SHP77 treated with DMSO at 0.1 percent for 48 hours (cell line): ENCODE measurements at places on chromosomes 5 and 9.

- DNase-seq = no peak
Measured at GRCh38 chr5:33309068-33309467, 131.7 kb upstream of the TARS1 start.

DNA sequence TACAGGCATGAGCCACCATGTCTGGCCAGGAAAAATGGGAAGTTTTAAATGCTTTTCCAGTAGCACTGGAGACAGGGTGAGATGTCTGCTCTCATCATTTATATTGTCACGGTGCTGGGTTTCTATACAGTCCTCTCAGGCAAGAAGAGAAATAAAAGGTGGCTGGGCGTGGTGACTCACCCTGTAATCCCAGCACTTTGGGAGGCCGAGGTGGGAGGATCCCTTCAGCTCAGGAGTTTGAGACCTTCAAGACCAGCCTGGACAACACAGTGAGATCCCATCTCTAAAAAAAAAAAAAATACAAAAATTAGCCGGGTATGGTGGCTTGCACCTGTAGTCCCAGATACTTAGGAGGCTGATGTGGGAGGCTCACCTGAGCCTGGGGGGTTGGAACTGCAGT is 4.8 kb upstream of the GRIN1 start:
- DNase-seq = no peak

DNA sequence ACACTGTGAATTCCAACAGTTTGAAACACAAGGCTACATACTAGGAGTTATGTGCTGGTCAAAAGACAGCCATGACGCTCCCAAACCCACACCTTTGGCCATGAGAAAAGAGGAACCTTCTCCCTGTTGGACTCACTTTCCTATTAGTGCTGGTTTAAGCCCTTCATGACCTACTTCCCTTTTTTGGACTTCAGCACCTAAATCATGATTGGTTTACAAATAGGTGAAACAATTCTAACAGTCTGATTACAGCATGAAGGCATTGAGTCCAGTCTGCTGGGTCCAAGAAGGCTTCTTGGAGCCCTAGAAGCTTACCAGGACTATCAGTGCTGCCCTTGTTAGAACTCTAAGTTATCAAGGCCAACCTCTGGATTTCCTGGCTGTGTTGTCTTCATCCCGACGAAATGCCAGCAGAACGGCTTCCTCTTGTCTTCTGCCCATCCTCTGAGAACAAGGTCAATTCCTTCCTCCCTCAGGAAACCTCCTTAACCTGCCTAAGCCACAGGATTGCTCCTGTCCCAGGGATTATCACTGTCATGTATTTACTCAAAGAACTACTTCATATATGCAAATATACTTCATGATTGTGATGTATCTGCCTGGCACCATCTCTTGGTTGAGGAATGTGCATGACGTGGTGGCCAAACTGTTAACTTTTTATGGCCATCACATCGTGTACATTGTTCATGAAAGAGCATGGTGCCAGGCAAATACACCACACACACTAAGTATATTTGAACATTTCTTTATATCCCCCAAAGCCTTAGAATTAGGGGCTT is 83.6 kb downstream of the ANKH start:
- no peak for DNase-seq

GRCh38 chr9:123360161-123361085 is 4.4 kb downstream of the CRB2 start:
- peak; percentile 26 for DNase-seq

DNA sequence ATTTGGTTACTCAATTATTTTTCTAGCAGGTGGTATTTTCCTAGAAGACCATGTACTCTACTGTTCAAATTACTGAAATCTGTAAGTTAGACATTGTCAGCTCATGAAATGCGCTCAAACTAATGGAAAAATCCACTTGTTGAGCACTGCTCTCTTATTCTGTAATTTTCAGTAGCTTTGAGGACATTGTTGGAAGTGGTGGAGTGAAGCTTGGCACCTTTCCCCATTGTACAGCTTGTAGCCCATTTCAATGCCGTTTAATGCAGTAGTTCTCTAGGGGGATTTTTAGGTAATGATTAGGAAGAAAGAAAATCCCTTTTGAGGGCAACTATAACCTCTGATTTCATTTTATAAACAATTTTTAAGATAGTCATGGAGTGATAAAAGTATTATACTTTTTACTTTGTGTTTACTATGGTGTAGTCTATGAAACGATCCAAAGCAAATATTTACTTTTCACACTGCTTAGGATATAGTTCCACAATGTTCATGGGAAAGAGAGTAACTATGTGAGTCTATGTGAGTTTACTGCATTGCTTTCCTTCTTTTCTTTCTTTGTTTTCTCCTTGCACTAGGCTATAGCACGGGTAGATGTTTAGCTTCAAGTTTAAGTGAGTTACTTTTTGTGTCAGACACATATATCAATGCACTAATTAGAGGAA is 165.8 kb upstream of the ANKH start:
- DNase-seq = no peak
